ENCODE measurements at places on chromosomes 4 and X.

- no peak for DNase-seq
Observed at GRCh38 chr4:120348521-120348920, 281.9 kb upstream of the MAD2L1 start.

GRCh38 chrX:16484338-16484737 is 165.6 kb upstream of the S100G start:
- no peak for DNase-seq

DNA sequence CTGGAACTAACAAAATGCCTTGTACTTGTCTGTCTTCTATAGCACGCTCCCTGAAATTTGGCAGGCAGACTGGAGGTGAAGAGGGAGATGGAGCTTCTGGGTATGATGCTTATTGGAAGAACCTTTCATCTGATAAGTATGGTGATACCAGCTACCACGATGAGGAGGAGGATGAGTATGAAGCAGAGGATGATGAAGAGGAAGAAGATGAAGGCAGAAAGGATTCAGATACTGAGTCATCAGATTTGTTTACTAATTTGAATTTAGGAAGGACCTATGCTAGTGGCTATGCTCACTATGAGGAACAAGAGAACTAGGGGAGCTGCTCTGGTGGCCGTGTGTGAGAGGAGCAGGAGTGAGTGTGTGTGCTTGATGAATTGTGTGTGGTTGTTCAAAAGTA is 13.0 kb downstream of the ZNF330 start:
- DNase-seq, result no peak

DNA sequence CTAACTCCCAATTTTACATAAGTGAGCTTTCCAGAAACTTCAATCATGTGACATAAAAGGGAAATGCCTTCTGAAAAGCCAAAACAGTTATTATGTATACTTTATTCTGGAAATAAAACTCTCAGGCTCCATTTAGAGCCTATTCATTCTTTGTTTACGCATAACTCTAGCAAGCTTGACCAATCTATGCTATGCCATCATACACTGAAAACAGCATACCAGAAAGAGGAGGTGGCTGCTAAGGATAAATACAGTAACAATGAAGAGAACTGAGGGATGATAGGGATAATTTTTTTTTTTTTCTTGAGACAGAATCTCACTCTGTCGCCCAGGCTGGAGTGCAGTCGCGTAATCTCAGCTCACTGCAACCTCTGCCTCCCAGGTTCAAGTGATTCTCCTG is 24.4 kb downstream of the CDKL2 start:
- no peak for DNase-seq

DNA sequence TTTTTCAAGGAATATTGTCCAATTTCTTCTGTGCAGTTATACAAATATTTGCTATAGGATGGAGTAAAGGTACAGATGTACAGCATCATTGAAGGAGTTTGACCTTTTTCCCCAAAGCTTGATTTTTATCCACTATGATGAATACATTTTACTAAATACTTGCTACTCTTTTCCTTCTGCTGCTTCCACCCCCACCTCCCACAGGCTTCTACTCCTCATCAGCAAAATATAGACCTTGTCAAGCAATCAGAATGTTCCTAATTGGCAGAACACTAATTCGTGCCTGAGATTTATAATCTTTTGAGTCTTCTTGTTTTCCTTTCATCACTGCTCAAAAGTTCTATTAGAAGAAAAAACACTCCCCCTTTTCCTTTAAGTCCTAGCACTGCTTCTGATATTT is 3.8 kb upstream of the THAP9 start:
- no peak for DNase-seq

- no peak for DNase-seq
Observed at GRCh38 chr4:47606482-47606881, 121.4 kb downstream of the ATP10D start.

GRCh38 chrX:41025926-41026701 is 59.1 kb upstream of the USP9X start:
- no peak for DNase-seq
